ENCODE measurements at places on chromosomes 12 and 14.

- DNase-seq = no peak
These were observed 7.7 kb upstream of the CEBPE start for GRCh38 chr14:23126548-23127278.

DNA sequence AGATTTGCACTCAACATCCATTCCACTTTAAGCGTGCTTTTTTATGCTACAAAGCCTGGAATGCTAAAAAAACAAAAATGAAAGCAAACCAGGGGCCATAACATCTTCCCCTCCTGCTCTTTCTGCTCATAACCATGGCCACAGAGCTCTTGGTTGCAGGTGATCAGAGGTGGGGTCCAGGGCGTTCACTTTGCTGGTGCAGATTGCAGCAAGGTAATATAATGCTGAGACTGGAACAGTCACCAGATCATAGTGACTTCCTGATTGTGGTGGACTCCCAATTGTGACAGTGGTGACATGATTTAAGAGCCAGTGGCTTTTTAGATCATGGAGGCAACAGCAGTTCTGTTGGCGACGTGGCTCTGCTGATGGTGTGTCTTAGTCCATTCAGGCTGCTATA lies 115.0 kb upstream of the CPM start:
- DNase-seq = no peak

GRCh38 chr12:119695034-119695433 lies 27.1 kb downstream of the PRKAB1 start:
- no peak for DNase-seq

GRCh38 chr14:68607081-68607866 lies 185.6 kb downstream of the ZFP36L1 start:
- peak; percentile 64 for DNase-seq

DNA sequence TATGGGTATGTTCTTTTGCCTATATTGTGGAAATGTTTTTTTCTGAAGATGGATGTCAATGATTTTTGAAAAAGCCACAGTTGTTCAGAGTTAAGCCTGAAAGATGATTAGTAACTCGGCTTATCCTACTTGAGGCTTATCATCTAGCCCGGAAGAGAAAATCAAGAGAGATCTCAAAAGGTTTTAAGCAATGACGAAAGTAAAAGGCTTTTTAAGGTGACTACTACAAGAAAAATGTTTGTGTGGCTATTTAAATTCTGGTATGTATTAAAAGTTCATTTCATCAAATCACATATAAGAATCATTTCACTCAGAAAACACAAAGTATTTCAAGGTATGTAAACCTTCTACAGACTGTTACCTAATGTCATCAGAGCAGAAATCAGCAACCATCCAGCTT lies 40.2 kb downstream of the HEATR5A start:
- DNase-seq = peak; percentile 26

DNA sequence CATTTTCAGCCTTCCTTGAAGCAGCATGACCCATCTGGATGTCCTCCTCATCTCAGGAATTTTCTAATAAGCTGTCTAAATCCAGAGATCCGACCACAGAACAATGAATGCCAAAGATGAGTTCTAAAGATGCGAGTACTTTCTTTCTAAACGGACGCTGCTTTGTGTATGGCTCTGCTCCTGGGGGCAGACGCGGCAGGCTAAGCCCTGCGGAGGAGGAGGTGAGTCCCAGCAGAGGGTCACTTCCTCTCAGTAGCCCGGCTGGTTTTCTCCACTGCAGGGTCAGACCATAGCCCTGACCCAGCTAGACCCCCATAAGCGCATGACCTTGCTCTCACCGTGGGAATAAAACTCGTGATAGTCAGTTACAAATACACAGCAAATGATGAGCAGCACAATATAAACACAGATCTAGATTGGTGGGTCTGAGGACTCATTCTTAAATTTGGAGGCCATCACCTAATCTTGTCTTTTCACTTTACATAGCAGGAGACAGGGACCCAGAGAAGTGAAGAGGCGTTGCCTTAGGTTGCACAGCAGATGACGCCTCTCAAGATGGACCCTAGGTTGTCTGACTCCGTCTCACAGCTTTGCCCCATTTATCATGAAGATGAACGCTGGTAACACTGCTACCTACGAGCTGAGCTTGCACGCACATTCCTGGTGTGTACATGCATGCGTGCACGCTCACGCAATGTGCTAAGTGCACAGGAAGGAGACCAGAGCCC lies 16.6 kb downstream of the SSH1 start:
- DNase-seq = peak; percentile 53

GRCh38 chr12:63668028-63668799 lies at the start of gene DPY19L2:
Gene DPY19L2, minus strand, starts transcription at chr12:63668493. Its CDS starts 100 bp downstream, at chr12:63668393.
- DNase-seq = peak; percentile 52

DNA sequence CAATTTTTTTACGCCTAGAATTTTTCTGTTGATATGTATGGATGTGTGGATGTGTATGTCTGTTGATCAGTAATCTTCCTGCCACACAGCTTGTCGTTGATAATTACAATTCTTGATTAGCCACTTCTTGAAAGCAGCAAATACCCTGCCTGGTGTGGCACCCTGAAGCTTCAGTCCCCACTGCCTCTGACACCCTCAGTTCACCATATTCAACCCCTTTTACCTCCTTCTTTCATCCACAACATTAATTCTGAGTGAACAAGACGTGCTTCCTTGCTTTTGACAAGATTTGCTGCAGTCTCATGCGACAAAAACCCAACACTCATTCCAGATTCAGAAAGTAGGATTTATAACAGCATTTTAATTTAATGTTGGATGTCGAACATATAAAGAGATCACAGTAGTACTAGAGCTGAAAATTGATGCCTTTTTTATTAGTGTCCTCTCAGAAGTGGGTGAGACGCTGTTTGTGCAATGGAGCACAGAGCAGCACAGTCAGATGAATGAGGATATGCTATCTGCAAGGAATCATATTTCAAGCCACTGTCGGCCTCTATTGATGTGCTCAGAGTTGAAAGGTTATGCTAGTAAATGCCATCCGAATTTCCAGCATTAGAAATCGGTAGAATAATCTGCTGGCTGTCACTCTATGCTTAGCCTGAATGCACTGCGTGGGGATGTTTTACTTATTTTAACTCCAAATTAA lies 383.7 kb downstream of the EGLN3 start:
- DNase-seq = no peak

DNA sequence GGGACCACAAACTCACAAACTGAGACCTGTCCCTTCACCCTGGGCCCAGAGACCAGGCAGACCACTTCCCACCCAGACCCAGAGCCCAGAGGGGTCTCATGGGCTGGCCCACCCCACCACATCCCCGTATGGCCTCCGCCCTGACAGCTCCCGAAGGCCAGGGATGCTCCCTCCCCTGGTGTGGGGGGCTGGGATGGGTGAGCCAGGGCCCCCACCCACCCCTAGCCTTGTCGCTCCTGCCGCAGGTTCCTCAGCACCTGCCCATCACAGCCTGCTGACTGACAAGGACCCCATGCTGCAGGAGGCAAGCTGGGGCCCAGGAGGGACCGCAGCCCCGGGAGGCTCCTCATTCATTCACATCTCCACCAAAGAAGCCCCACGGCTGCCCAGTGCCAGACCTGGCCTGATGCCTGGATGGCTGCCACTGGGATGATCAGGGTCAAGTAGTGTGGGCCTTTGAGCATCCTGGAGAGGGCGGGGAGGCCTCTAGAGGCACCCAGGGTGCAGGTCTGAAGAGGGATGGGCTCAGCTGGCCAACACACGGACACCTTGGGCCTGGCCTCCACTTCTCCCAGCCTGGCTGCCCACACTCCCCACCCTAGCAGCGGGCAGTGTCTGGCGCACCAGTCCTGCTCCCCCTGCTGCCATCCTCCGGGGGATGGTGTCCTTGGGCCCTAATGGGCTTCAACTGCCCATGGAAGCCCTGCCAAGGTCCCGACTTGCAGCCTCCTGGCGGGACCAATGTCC lies 24.7 kb upstream of the GPR132 start:
- no peak for DNase-seq

DNA sequence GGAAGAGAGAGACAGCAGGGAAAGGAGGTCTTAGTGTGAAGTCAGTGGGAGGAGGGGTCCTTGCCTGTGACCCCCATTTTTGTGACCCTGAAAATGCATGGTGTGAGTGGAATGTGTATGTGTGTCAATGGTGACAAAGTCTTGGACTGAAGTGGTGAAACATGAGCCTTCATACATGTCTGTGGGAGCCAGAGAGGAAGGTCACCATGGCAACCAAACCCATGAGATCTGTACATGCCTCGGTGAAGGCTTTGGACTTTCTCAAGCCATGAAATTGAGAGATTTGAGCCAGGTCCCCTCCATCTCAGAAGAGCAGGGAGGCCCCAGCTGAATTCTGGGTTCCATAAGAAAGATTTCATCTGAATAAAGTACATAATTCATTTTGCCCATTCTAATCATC lies 108.7 kb downstream of the TTC8 start:
- no peak for DNase-seq

- no peak for DNase-seq
These were observed 7.5 kb downstream of the IKBIP start for GRCh38 chr12:98637068-98637467.

DNA sequence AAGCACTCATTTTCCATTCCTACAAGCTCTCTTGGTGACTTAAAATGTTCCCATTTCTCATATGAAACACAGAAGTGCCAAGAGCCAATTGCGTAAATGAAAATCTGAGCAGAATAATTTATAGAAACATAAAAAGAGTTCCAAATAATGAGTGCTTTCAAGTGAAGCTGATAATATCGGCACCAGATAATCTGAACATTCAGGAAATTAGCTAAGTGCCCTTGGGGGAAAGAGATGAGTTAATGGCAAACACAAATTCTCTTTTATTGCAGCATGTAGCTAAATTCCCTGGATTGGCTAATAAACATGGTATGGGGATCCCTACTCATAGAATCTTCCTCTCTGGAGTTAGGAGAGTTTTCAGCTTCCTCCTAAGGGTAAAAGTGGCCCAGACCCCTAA lies 46.7 kb downstream of the DAD1 start:
- no peak for DNase-seq

DNA sequence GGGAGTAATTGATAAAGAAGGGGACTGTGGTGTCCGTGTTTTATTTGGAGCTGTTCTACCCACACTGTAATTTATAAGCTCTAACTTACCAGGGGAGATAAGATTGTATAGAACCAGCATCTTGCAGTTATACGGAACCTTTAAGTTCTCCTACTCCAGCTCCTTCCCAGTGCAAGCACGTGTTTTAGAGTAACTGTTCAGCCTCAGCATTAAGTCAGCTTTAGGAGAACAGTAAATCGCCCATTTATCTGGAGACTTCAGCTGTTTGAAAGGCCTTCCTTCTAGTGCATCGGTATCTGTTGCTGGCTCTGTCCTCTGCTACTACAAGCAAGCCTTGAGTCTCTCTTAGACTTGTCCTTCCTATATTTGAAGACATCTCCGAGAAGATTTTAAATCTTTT lies 95.6 kb downstream of the ETV6 start:
- no peak for DNase-seq

- no peak for DNase-seq
These were observed 10.8 kb downstream of the INF2 start for GRCh38 chr14:104700225-104700651.

- peak; percentile 80 for DNase-seq
These were observed 57.2 kb downstream of the ATF7 start for GRCh38 chr12:53568809-53569557.

DNA sequence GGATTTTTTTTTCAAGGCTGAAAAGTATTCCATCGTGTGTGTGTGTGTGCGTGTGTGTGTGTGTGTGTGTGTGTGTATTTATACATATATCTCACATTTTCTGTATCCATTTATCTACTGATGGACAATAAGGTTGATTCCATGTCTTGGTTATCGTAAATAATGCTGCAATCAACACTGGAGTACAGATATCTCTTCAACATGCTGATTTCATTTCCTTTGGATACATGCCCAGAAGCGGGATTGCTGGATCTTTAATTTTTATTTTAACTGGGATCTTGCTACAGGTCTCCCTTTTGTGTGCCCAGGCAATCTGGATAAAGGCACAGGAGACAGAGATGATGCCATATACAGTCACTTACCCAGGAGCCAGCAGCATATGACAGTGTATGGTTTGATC lies 338.1 kb downstream of the SOX5 start:
- peak; percentile 40 for DNase-seq

DNA sequence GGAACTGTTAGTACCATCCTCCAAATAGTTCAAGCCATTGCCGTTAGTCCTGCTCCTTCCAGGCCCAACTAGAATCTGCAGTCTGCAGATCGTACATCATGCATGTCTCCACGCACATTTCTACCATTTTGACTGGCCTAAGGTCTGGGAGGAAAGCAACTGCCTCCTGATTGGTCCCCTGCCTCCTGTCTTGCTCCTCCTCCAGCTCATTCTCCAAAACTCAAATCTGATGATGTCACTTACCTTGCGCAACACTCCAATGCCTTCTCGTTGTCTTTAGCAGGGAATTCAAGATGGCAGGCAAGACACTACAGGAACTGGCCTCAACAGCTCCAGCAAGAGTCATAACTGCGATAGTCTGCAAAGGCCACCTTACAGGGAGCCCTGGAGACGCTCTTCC lies 9.7 kb upstream of the HCAR1 start:
- no peak for DNase-seq

DNA sequence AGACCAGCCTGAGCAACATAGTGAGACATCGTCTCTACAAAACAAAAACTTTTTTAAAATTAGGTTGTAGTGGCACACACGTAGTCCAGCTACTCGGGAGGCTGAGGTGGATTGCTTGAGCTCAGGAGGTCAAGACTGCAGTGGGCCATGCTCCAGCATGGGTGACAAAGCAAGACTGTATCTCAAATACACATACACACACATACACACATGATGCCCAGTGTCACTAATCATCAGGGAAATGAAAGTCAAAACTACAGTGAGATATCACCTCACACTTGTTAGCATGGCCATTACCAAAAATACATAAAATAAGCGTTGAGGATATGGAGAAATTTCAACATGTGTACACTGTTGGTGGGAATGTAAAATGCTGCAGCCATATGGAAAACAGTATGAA lies 33.2 kb upstream of the KICS2 start:
- DNase-seq = peak; percentile 4

DNA sequence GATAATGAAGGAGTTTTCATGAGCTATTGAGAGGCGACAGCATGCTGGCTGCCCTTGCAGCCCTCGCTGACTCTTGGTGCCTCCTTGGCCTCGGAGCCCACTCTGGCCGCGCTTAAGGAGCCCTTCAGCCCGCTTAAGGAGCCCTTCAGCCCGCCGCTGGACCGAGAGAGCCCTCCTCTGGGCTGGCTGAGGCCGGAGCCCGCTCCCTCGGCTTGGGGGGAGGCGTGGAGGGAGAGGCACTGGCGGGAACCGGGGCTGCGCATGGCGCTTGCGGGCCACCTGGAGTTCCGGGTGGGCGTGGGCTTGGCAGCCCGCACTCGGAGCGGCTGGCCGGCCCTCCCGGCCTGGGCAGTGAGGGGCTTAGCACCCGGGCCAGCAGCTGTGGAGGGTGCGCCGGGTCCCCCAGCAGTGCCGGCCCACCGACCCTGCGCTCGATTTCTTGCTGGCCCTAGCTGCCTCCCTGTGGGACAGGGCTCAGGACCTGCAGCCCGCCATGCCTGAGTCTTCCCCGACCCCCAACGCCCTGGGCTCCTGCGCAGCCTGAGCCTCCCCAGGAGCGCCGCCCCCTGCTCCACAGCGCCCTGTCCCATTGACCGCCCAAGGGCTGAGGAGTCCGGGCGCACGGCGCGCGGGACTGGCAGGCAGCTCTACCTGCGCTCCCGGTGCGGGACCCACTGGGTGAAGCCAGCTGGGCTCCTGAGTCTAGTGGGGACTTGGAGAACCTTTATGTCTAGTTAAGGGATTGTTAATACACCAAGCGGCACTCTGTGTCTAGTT lies 20.1 kb upstream of the PAWR start:
- no peak for DNase-seq

Measured in IMR-90 (cell line).